Kidney (tissue), 22 donors: ENCODE measurements at places on chromosomes 2 and 18. TPM values are rescaled to one million over a fixed set of nuclear protein-coding genes. Genes with fewer than 3 reads are reported as not detected.

The CYP1B1 gene
- polyA plus RNA-seq = 7.7 TPM

DNA sequence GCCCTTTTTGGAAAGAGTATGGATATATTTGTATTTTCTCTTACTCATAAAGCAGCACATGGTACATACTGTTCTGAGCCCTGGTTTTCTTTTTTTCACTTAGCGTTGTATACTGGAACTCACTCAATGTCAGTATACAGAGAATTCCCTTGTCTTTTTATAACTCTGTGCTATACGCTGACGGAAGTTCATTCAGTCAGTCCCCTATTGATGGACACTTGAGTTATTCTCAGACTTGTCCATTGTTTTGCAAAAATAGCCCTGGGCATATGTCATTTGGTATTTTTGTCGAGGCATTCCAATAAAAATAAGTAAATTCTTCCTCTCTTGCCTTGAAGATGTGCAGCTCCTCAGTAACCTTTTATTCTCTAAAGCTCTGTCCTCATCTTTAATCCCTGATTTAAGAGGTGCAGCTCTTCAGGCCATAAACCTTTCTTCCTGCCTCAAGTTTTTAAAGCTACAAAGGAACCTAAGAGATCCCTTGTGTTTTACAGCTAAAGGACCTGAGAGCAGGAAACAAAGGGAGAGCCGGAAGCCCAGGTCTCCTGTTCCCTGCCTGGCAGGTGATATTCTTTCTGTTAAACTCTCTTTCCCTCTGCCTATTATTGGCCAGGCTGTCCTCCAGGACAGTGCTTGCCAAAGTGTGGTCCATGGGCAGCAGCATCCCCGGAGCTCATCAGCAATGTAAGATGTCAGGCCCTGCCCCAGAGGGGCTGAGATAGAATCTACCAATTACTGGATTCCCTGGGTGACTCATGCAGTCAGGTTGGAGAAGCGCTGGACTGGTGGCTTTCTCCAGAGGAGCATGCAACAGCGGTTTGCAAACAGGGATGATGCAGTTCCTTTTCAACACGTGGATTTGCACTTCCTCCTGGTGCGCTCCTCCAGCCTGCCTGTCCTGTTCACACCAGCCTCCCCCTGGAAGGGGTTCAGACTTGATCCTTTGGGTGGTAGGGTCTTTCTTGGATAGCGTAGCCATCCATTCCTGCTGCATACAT lies 158.0 kb downstream of the NEDD4L start:
- DNase-seq = no peak

DNA sequence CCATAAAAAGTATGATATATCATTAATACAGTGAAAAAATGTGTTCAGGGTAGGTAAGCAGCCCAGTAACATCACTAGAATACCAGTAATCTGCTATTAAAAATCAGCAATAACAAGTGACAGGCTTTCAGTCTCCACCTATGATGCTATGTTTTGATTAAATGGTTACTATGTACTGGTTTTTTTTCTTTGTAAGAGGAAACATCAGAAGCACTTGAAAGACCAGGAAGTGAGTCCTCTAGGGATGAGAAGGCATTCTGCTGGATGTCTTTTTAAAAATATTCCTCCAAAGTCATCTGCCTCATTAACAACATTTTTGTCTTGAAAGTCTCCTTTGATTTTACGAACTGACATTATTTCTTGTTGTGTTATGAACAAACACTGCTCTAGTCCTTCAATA lies 136.0 kb upstream of the FAM98A start:
- no peak for DNase-seq

DNA sequence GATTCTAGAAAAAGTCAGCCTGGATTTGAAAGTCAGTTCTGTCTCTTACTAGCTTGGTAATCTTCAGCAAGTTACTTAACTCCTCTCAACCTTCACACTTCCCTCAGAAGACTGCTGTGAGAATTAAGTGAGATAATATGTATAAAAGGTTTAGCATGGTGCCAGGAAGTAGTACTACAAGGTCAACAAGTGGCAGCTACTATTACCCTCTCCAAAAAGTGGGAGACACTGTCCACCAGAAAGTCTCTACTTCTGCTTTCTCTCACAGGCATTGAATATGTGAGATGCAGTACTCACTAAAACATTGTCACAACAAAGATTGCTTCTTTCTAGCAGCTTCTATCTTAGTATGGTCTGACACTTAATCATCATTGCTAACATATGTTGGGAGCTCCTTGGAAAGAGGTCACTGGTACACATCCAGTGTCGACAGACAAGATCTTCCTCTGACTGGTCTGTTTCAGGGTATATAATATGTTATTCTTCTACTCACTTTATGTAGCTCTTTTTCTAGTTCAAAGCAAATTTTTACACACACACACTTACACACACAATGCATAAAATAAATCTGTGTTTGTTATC lies 47.9 kb downstream of the DOCK10 start:
- no peak for DNase-seq

The MAP3K19 gene
- polyA plus RNA-seq = not detected

The AP1S3 gene
- polyA plus RNA-seq = 2.5 TPM
